ENCODE measurements at places on chromosomes 6 and 20.

GRCh38 chr6:53038596-53038995 lies 26.6 kb upstream of the FBXO9 start:
- no peak for DNase-seq

DNA sequence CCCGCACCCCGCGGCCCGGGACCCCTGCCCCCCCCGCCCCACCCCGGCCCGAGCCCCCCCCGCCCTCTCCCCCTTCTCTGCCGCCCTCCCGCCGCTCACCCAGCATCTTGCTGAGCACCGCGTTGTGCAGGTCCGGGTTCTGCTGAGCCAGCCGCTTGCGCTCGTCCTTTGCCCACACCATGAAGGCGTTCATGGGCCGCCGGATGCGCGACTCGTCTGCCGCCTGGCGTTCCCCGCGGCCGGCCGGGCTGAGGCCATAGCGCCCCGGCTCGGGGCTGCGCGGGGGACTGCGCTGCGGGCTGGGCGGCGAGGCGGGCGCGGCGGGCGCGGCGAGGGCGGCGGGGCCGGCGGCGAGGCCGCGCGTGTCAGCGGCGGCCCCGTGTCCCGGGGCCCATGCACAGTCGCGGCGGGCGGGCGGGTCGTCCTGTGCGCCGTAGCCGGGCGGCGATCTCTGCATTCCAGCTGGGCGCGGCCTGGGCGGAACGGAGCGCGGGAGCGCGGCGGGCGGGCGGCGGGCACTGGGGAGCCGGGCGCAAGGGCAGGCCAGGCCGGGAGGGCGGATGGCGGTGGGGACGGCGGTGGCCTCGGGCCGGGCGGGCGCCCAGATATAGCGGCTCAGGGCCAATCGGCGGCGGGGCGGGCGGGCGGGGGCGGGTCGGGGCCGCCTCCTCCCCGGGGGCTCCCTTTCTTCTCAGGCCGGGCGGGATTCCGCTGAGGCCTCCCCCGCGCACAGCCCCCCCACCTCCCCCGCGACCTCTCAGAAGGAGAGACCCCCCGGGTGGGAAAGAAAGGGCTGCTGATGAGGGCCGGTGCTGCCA lies at the start of gene SOX18:
Gene SOX18 (minus strand): TSS at position 580 of the 818 bp plus-strand sequence. CDS start 123 bp downstream, at position 457.
- no peak for DNase-seq

DNA sequence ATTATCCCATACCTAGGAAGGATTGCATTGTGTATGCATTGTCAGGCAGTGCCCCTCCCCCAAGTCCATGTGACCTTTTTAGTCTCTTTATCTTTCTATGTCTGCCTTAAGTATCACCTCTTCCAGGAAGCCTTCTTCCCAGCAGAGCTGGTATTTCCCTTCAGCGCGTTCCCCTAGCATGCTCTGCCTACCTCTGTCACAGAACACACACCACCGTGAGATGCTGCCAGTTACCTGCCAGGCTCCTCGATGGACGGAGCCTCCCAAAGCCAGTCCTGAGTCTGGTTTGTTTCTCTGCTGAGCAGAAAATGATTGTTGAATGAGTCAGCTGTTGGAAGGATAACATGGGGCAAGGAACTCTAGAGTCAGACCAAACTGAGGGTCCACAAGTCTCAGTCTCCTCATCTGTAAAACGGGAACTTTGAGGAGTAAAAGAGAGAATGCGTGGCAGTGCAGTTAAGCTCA lies 11.3 kb upstream of the ZNF335 start:
- no peak for DNase-seq

- DNase-seq = no peak
Observed at GRCh38 chr20:45967551-45968080, 4.4 kb downstream of the ZNF335 start.

- no peak for DNase-seq
Observed at GRCh38 chr6:66628917-66629316, 921.9 kb upstream of the EYS start.

DNA sequence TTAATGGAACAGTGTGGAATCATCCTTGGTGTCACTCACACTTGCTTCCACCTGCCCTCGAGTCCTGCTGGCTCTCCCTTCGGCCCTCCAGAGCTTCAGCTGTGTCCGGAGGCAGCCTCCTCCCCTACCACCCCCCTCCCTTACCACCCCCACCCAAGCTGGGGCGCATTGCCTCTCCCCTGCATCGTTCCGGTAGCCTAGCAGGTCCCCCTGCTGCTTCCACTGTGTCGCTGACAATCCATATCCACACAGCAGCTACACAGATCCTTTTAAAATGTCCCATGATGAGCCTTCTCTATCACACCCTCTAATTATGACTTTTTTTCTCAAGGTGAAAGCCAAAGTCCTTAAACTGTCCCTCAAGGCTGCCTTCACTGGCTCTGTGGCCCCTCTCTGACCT lies 117.6 kb downstream of the TIAM2 start:
- DNase-seq = no peak

DNA sequence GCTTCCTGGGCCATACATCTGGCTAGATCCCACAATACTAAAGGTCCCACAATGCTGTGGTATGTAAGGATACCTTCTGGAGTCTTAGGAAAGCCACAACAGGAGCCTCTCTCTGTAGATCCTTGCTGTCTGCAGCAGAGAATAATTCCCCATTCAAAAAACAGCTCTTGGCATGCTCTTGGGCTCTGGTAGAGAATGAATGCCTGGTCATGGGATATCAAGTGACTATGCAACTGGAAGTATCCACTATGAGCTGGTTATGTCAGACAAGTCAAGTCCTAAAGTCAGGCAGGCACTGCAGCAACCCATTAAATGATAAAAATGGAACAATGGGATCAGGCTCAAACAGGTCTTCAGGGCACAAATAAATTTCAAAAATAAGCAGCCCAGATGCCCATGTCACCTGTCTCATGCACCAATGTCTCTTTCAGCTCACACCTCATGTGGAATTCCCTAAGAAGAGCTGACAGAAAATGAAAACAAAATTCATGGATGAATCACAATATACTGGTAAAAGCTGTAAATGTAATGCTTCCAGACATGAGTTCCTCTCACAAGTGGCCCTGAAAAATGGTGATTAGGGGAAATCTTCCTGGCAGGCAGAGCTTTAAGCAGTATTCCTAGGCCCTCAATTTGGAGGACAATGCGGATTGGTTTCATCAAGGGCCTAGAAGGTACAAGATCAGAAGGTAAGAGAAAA lies 4.3 kb downstream of the AK9 start:
- DNase-seq = no peak

GRCh38 chr6:126026001-126026400 lies 39.7 kb downstream of the TRMT11 start:
- no peak for DNase-seq
